Activated naive CD4-positive, alpha-beta T cell treated with Interleukin-2 at 50 U/mL for 16 hours (primary cell): ENCODE measurements at places on chromosomes 3 and 15.

- DNase-seq, result no peak
Measured at GRCh38 chr15:75817138-75817935, 25.9 kb upstream of the UBE2Q2 start.

DNA sequence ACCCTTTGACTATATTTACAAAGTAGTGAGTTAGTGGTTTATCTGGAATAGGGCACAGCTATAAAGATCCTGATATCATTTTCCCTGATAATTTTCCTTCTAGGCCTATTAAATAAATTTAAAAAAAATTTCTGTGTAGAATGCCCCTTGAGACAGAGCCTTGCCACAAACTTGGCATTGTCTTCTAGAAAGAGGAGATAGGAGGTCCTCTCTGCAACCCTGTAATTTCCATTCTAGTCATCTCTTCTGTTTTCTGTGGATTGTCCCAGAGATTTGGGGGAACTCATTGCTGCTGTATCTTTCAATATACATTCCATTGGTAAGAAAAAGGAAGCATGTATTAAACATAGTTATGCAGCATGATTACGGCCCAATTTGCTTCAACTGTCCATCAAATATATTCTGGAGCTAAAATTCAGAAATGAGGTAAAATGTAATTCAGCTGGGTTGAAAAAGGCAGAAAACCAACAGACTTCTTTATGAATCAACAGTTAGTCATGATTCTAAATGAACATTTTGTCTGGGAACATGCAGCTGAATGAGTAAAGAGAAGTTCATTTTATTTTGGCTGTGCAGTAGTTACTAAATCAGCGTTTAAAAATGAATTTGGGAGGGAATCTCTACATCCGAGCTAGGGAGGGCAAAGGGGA is 401.1 kb downstream of the NAALADL2 start:
- no peak for DNase-seq

- DNase-seq, result no peak
Measured at GRCh38 chr3:13671482-13672233, 122.7 kb downstream of the FBLN2 start.

- DNase-seq, result no peak
Measured at GRCh38 chr15:36589971-36590370, 10.5 kb downstream of the CDIN1 start.

GRCh38 chr15:46258056-46258455 is 623.2 kb downstream of the SQOR start:
- DNase-seq, result no peak
